ENCODE measurements at places on chromosomes 5 and 9. TPM values are rescaled to one million over a fixed set of nuclear protein-coding genes. Genes with fewer than 3 reads are reported as not detected.

Gene FCN2
- polyA plus RNA-seq = not detected

Gene OTULINL
- polyA plus RNA-seq = 1.3 TPM

Gene ANKRD34B
- not detected for polyA plus RNA-seq

Gene LECT2
- not detected for polyA plus RNA-seq

Gene LCN12
- not detected for polyA plus RNA-seq

Gene PCDHA10
- 23.1 TPM for polyA plus RNA-seq

Gene HMCN2
- not detected for polyA plus RNA-seq

Gene ZNF354C
- 2.7 TPM for polyA plus RNA-seq

Gene FAM163B
- not detected for polyA plus RNA-seq

Gene TMEM174
- not detected for polyA plus RNA-seq

Gene IFNA6
- polyA plus RNA-seq = not detected

Gene CCDC192
- polyA plus RNA-seq = not detected

Gene SPATA31A3
- polyA plus RNA-seq = not detected

Gene PPP3R2
- polyA plus RNA-seq = 0.31 TPM

Gene UGCG
- 114 TPM for polyA plus RNA-seq

Gene PCDHA3
- 3.8 TPM for polyA plus RNA-seq

Gene NIPSNAP3A
- 84.8 TPM for polyA plus RNA-seq
